ENCODE measurements at places on chromosomes 11 and 22.

- no peak for DNase-seq
These were observed 39.7 kb downstream of the FAT3 start for GRCh38 chr11:92264350-92264749.

DNA sequence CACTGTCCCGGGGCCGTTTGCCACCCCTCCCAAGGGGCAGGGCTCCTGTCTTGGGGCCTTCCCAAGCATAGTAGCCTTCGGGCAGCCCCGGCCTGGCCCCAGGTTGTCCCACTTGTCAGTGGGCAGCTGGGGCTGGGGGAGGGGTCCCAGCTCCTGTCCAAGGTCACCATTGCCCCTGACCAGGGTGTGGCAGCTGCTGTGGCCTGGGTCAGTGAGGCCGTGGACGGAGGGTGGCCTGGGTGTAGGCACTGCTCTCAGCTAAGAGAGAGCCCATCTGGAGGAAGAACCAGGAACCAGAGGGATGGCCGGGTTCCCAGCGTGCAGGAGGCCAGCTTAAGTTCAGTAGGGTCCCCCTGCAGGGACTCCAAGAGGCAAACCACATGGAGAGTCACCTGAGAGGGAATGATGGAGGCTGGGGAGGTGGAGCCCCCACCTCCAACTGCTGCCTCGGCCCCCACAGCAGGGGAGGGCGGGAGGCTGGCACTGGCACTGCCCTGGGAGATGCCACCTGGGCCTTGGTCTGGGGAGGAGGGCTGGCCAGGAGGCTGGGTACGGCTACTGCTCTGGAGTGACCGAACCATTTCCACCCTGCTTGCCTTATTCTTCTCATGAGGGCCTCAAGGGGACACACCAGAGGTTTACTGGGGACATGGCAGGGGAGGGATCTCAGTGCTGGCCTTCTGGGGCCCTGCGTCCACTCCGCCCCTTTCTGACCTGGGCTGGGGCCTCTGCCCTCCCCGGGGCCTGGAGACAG is 6.8 kb upstream of the CCDC188 start:
- DNase-seq: no peak

- no peak for DNase-seq
These were observed 80.8 kb upstream of the NNMT start for GRCh38 chr11:114215428-114215827.

- peak; percentile 40 for DNase-seq
These were observed 139.2 kb downstream of the LRRC4C start for GRCh38 chr11:41320238-41320637.

GRCh38 chr11:85680897-85681296 is 5.1 kb downstream of the CCDC89 start:
- no peak for DNase-seq

- DNase-seq: no peak
These were observed 14.9 kb upstream of the CADM1 start for GRCh38 chr11:115518983-115519628.
